NCI-H2081 treated with DMSO at 0.1 percent for 48 hours (cell line): ENCODE measurements at places on chromosomes 13 and 19.

DNA sequence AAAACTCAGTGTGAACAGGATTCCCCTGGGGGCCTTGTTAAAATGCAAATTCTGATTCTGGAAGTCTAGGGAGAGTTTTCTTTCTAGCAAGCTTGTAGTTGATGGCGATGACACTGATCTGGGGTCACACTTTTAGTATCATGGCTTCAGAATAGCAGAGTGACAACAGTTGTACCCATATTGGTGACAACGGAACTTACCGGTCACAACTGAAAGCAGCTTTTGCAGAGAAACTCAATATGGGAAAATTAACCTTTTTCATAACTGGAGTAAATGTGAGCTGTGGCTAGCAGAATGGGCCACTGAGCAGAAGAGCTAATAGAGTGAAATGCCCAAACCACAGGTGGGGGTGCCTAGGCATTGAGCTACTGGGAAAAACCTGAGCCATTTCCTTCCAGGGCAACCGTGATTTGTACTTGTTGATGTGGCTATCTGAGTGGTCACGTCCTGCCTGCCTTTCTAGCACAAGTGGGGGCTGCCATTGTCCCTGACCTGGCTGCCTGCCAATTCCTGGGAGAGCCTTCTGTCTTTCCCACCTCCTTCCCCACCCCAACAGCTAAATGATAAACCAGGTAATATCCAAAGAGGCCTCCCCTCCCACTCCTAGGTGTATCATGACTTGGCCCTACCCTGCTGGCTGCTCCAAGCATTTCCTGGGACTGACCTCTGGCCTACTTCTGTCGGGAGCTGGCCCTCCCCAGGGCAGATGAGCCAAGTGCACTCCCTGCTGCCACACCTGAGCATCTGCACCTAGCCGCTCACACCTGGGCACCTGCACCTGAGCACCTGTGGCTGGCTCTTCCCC is 1.7 kb upstream of the SLC10A2 start:
- DNase-seq: no peak

DNA sequence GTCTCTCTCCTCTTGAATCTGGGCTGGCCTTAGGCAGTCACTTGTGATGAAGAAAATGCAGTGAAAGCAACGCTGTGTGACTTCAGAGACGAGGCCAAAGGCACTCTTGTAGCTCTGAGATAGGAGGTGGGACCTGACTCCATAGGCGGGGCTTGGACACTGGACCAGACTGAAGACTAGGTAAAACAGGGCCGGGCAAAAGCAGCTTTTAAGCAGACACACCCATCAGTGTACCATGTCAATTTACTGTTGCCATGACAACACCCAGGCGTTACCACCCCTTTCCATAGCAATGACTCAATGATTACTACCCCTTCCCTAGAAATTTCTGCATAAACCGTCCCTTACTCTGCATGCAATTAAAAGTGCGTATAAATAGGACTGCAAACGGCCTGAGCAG is 6.6 kb upstream of the EID2 start:
- DNase-seq: no peak

- DNase-seq: no peak
These were observed 1.1 kb upstream of the ZNF763 start for GRCh38 chr19:11963566-11964355.

- no peak for DNase-seq
These were observed 258.5 kb downstream of the COG6 start for GRCh38 chr13:39913928-39914327.

GRCh38 chr13:45907503-45907902 is 56.0 kb upstream of the SIAH3 start:
- no peak for DNase-seq

- DNase-seq: no peak
These were observed 1.6 kb upstream of the KRTDAP start for GRCh38 chr19:35491836-35492360.

- no peak for DNase-seq
These were observed 401 bp upstream of the ZNF765 start for GRCh38 chr19:53394522-53394973.
